Activated CD8-positive, alpha-beta memory T cell treated with anti-CD3 and anti-CD28 coated beads, Interleukin-2, amount 10 ng/mL, durations not matched to agents 7 days and 5 days (primary cell): ENCODE measurements at places on chromosomes 11 and 22. TPM values are rescaled to one million over a fixed set of nuclear protein-coding genes. Genes with fewer than 3 reads are reported as not detected.

DNA sequence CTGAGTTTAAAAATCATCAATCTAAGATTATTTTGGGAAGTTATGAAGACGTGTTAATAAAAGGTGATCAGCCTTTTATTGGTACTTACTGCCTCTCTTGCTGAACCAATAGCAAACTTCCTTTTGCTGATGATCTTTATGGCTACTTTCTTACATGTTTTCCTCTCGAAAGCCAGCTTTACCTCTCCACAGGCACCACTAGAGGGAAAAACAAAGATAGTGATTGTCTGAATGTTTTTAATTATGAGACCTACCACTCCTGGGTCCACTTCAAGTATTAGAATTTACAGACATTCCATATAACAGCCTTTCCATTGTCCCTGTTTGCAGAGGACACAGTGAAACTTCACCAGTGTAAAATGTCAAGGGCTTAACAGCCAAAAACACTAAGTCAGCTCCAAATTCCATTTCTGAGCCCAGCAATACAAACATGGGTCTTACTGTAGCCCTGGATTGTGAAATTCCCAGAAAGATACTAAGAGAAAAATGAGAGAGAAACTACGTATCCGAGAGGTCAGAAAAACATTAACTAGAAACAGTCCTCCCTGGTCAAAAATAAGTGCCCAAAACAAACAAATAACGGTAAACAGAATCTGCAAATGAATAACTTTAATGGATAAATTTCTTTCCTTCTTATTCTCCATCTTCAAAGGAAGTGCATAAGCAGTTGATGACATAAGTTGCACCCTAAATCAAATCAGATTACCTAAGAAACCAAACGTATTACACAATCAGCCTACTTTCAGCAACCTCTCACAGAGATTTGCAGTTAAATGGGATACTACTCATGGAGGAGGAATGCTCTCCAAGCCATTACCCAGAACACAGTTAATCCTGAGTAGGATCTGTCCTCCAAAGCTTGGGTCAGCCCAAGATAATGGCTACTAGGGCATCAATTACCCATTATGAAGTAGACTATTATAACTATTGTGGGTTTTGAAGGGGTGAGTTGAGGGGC, 29.5 kb downstream of the CHEK2 start:
- DNase-seq, result no peak

DNA sequence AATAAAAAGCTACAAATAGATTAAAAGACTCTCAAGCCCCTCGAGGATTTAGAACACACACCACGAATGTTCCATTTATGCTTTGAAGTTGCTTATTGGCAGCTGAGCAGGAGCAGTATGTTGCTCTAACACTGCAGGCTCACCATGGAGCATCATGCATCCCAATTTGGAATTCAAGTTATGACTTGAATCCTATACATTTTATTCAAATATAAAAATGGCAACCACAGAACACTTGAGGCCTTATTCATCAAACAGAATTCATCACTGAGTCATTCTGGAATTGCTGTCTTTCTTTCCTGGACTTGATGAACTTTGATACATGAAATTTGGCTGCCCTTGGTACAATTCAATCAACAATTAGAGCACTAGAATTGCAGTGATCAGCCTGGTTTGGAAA, 24.5 kb upstream of the BLID start:
- DNase-seq, result no peak

- DNase-seq, result no peak
These were observed 358.2 kb downstream of the MN1 start for GRCh38 chr22:27443306-27443705.

GRCh38 chr11:61499816-61500491, 8.6 kb upstream of the LRRC10B start:
- DNase-seq, result no peak

- peak; percentile 57 for DNase-seq
These were observed 30.6 kb upstream of the TMPRSS4 start for GRCh38 chr11:118046051-118046963.

- peak; percentile 83 for DNase-seq
These were observed 25.6 kb upstream of the TH start for GRCh38 chr11:2196970-2197770.

- DNase-seq, result no peak
These were observed 18.2 kb downstream of the C11orf91 start for GRCh38 chr11:33682446-33682845.

GRCh38 chr11:85746670-85747069, 60.7 kb upstream of the CCDC89 start:
- no peak for DNase-seq

DNA sequence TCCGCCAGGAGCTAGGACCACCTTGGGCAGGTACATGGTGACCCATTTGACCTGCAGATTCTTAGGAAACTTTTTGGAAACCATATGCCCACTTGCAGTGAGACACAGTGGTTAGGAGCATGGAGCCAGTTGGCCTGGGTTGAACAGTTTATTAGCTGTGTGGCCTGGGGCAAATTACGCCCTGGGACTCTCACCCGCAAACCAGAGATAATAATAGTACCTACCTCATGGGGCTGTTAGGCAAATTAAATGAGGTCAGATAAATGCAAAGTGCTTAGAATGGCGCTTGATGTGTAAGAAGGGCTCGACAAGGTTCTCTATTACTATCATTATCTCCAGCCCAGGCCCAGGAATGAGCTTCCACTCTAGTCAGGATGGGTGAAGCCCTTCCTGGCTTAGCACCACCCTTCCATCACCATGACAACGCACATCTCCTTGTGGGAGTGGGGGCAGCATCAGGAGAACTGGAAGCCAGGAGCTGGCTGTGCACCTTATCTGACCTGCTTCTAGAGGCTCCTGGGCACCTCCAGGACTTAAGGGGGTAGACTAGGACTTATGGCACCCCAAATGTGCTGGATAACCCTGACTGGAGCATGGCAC, 5.1 kb downstream of the SYT12 start:
- no peak for DNase-seq

GRCh38 chr11:128868841-128869671, 2.0 kb upstream of the KCNJ1 start:
- peak; percentile 59 for DNase-seq

PTPRCAP gene
- 424 TPM for total RNA-seq

OR52J3 gene
- total RNA-seq, result not detected

SYCE3 gene
- 0.96 TPM for total RNA-seq

GLB1L3 gene
- total RNA-seq, result 4.1 TPM

SLC17A6 gene
- total RNA-seq, result not detected
